ENCODE measurements at places on chromosomes 13 and 19.

GRCh38 chr13:94641409-94641941 lies 39.8 kb downstream of the GPR180 start:
- DNase-seq = no peak

- no peak for DNase-seq
These were observed 120.6 kb downstream of the COL4A1 start for GRCh38 chr13:110186231-110186855.

DNA sequence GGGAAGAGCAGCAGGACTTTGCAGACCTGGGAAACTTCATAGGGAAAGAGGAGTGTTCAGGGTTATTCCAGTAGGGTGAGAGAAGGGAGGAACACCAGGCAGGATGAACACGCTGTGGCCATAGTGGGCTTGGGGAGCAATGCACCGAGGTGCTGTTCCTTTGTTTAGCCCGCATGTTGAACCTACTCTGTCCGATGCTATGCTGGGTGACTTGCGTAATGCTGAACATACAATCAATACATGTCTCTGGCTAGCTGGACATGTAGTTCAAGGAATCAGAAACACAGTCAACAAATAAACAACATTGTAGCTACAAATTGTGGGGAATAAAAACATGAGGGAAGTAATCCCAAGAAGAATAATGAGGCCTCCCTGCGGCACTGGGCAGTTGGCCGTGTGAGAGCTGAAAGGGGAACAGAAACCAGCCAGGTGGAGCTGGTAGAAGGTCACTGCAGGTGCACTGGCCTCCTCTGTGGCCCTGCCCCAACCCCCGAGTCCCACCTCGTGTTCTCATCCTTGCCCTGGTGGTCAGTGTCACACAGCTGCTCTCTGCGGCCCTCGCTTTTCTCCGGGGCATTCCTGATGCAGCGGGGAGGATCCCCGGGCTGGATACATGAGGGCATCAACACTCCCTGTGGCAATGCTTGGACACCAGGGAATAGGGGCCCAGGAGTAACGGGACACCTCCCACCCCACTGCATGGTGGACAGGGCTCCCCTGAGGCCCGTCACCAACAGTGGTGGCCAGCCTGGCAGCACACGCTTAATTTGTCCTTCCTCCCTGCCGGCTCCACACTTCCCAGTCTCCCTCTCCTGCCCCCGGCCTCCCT lies 36.9 kb upstream of the TUBGCP3 start:
- DNase-seq = no peak

DNA sequence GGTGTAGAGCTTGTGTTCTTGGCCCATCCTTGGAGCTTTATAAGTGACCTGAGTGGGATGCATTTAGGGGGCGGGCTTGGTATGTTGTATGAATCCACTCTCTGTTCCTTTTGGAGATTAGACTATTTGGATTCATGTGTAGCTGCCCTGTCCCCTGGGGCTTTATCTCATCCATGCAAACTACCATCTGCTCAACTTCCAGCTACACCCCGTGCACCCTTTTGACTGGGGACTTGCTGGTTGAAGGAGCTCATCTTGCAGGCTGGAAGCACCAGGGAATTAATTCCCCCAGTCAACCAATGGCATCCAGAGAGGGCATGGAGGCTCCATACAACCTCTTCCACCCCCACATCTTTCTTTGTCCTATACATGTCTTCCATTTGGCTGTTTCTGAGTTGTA lies 6.1 kb downstream of the CLEC4M start:
- no peak for DNase-seq

- DNase-seq = no peak
These were observed 673.7 kb upstream of the MIR17HG start for GRCh38 chr13:90673746-90674145.

- no peak for DNase-seq
These were observed 9.4 kb downstream of the SCGB2B2 start for GRCh38 chr19:34667349-34668076.

DNA sequence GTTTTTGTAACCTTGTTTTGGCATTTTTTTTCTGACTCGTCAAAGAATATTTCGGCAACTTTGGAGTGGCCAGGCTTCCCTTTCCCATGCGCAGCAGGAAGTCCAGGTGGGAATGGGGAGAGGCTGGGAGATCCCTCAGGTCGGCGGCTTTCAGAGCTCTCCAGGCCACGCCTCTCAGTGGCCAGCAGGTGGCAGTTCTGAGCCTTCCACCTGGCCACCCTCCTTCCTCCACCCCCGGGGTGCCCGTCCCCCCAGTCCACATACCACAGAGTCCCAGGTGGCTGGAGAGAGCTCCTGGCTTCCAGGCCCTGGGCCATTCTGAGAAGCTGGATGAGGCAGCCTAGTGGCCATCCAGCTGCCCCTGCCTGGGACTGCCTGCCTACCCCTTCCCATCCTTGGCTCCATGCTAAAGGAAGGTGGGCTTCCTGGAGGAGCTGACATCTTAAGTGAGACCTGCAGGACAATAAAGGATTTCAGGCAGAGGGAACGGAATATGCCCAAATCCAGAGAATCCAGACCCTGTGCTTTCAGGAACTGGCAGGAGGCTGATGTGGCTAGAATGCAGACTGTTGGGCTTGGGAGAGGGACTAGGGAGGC lies 46.3 kb downstream of the CCNE1 start:
- DNase-seq = peak; percentile 41

GRCh38 chr19:43798026-43798545 lies 4.2 kb downstream of the LYPD5 start:
- DNase-seq = no peak

GRCh38 chr13:81442904-81443303 lies 1102.0 kb upstream of the SPRY2 start:
- DNase-seq = no peak

DNA sequence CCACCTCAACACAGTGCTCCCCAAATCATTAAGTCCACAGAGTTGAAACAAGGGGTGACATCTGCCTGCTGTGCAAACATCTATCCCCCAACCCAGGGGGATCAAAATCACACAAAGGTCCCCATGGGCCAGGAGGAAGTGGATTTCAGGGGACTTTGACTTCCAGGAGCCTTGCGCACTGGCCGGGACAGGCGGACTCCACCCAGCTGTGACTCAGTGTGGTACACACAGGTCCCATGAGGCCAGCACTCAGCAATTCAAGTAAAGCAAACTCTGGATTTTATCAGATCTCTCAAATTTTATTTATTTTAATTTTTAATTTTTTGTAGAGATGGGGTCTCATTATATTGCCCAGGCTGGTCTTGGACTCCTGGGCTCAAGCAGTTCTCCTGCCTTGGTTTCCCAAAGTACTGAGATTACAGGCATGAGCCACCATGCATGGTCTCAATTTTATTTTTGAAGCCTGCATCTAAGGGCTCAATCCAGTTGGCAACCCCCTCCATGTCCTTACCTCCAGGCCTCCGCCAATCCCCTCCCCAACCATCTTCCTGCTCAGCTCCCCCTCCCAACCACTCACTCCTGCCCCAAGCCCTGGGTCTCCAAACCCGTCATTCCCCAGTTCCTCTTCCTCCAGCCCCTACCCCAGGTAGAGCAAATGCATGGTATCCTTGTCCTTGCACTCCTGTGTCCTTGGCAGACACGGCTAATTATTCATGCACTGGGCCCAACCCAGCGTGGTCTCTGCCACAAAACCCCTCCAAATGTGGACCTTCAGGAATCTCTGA lies 18.2 kb downstream of the ARHGAP33 start:
- DNase-seq = no peak

DNA sequence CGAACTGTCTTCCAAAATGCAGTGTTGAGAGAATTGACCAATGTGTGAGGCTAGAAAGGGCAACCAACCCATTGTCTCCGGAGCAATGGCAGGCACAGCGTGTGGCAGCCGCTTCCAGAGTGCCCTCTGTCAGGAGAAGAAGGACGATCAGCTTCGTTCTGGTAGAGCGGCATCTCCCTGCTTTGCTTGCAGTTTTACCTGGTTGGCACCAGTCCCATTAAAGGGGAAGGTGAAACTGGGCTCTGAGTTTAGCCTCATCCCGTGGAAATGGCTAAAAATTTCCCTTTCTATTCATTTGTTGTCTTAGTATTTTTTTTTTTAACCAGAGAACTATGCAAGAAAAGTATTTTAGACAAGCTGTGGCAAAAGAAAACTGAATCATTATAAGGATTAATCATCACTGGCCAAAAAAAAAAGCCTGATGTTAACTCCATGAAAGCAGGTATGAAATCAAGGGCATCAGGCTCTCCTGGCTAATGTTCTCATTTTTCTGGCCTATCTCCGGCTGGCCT lies 81.5 kb upstream of the SLC7A1 start:
- DNase-seq = no peak

DNA sequence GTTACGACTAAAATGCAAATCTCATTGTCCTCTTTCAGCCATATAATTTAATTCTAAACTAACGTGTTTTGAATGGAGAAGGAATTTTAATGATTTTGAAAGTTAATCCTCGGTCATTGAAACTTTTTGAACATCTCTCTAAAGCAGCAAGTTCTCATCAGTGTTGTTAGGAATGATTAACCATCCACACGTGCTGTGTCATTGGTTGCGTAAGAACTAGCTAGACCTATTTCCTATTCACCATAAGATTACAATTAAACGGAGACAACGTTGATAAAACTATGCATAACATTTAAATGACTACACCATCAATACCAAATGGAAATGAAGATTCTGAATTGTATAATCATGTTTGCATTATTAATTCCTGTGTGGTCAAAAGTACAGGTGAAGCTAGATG lies 155.6 kb upstream of the IRS2 start:
- DNase-seq = no peak

- DNase-seq = peak; percentile 32
These were observed 6.9 kb downstream of the UPK1A start for GRCh38 chr19:35673121-35673804.

DNA sequence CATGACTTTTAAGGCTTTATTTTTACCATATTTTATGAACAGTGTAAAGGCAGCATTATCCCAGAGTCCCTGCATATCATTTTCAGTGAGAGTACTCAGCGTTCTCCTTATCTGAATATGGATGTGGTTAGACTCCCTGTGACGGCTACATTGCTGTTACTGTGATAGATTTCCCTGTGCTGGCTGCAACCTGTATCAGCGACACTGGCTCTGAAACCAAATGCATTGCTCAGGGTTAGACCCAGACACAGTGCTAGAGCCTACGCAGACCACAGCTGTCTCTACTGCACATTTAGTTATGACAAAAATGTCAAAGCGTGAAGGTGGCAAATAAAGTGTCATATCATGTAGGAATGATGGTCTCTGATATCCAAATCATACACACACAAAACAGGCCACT lies 138.0 kb downstream of the ENOX1 start:
- DNase-seq = no peak

DNA sequence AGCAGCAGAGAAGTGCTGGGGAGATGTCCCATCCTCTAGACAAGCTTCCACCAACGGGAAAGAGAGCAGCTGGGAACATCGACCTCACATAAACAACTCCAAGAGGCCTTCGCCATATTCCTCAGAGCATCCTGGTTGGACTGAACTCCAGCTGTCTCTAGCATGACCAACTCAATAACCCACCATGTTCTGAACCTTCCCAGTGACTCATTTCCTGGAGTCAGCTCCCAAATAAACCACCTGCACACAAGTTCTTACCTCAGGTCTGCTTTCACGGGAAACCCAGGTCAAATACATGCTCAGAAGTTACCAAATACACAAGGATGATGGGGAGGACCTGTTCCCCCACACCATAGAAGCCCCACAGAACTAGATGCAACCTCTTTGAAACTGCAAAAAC lies 878.5 kb downstream of the UQCRFS1 start:
- no peak for DNase-seq

DNA sequence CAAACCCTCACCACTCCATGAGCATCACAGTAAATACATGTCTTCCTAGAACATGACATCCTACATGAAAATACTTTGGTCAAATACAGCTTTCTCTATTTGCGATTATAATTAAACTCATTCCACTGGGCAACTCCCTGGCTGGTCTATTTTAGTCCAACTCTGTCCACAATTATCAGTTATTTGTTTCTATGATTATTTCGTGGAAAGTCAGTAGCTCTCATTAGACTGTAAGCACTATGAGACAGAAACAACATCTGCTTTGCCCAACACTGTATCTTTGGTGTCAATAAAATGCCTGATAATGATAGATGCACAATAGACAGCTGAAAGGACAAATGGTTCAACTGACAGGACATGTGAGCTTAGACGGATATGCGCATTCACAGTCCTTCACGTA lies 292.0 kb downstream of the KLF12 start:
- no peak for DNase-seq

GRCh38 chr19:52542984-52543664 lies 15.7 kb downstream of the ZNF808 start:
- peak; percentile 21 for DNase-seq

GRCh38 chr13:113407531-113408393 lies 43.8 kb upstream of the GRTP1 start:
- no peak for DNase-seq

DNA sequence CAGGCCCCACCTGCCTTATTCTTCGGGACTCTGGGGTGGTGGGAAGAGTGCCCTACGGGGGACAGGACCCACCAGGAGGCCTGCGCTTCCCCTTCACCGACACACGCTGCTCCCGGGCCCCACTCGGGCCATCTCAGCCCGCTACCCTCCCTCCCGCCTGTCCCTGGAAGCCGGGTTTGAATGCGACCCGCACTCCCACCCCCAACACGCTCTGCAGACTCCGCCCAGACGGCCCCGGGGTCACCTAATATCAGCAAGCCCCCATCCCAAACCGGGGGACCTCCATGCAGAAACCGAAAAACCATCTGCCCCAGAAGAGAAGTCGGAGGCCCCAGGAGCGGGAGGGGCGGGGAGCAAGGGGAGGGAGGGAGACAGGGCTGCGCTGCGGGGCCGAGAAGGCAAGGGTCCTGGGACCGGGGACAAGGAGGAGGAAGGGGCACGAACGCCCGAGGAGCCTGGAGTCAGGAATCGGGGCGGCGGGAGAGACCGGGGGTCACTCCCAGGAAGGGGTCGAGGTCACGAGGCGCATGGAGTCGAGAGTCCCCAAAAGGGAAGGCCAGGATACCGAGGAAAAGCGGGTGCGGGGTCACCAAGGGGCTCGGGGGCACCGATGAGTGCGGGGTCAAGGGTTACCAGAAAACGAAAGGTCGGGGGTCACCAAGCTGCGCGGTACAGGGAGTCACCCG lies 766 bp downstream of the SBNO2 start:
- DNase-seq = no peak

- DNase-seq = no peak
These were observed 1203.3 kb downstream of the UQCRFS1 start for GRCh38 chr19:28009696-28010095.

GRCh38 chr13:98399756-98400155 lies 177.2 kb downstream of the STK24 start:
- no peak for DNase-seq

GRCh38 chr13:110187641-110188161 lies 119.3 kb downstream of the COL4A1 start:
- no peak for DNase-seq

- no peak for DNase-seq
These were observed 27.9 kb upstream of the ONECUT3 start for GRCh38 chr19:1725100-1726064.

- no peak for DNase-seq
These were observed 80.1 kb downstream of the DCLK1 start for GRCh38 chr13:36051082-36051481.

GRCh38 chr19:485077-485476 lies 11.2 kb upstream of the MADCAM1 start:
- DNase-seq = no peak

DNA sequence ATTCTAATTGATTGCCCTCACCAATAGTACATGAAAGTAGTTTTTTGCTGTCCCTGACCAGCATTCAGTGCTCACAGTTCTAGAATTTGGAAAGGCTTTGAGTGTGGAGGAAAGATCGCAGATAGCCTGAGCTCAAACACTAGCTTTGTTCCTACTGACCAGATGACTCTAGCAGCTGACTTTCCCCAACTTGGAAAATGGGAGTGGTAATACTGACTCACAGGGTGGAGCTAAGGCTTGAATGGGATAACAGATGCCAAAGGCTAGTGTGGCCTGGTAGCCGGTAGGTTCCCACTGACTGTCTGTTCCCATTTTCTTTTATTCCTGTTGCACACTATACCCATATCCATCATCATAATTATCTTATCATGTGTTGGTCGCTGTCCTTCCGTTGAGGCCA lies 3.7 kb downstream of the ZSCAN22 start:
- no peak for DNase-seq

All from activated CD8-positive, alpha-beta memory T cell treated with anti-CD3 and anti-CD28 coated beads, Interleukin-2, amount 50 U/mL, for 4 hours (primary cell).